ENCODE measurements at places on chromosomes 12 and 14.

DNA sequence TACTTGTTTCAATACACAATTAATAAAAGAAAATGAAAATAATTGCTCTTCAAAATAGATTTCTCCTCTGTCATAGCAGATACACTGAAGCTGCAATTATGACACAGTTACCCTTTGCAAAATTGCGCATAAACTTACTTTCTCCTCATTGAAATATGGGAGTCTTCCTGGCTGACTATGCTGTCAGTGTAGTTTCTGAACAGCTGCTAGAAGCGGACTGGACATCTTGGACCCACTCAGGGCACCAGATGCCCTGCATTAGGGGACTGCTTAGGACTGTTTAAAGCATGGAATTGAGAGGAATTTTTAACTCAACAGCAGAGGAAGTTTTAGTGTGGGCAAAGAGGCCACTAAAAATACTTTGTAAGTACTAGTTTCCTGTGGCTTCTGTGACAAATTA, 454.9 kb downstream of the ATP23 start:
- no peak for DNase-seq

GRCh38 chr14:79602045-79602444, 609.3 kb downstream of the DIO2 start:
- no peak for DNase-seq

GRCh38 chr14:90523961-90524875, 127.4 kb downstream of the CALM1 start:
- DNase-seq, result no peak

DNA sequence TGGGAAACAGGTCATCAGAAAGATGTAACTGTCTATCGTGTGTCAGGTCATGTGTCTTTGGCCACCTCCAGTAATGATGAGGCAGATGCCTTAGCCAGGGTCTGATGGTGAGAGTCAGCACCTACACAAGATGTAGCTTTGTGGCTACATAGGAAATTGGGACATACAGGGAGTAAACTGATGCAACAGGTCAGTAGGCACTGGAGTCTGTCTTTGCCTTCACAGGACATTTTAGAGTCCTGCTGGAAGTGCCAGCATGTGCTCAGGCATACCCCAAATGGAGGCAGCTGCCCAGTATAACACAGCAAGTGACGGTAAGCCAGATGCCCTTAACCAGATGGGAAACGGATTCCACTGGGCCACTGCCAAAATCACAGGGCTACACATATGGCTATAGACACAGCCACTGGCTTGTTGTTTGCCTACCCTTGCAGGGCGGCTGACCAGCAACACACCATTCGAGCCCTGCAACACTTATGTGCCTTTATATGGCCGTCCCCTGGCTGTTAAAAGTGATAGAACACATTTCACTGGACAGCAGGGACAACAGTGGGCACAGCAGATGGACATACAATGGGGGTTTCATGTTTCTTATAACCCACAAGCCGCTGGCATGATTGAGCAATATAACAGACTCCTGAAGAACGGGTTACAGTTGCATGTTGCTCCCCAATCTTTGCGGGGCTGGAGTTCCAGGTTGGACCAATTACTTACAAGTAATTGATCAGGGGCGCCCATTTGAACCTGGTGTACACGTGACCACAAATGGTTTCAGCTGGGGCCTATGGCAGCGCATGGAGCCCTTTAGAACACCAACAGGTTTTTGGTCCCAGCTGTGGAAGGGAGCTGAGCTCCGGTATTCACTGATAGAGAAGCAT, 12.9 kb upstream of the RNASE12 start:
- no peak for DNase-seq

DNA sequence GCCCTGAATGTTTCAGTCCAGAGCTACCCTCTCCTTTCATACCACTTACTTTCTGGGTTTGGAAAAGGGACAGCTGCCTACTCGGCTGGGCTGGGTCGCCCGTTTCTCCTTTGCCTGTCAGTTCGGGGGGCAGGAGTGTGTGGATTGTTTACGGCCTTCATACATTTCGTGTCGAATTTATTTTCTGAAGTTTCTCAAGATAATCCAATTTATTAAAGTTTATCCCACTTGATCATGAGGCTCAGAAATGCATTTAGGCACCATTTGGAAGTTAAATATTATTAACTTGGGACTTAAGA, 608 bp downstream of the ZNF410 start:
- DNase-seq, result no peak

DNA sequence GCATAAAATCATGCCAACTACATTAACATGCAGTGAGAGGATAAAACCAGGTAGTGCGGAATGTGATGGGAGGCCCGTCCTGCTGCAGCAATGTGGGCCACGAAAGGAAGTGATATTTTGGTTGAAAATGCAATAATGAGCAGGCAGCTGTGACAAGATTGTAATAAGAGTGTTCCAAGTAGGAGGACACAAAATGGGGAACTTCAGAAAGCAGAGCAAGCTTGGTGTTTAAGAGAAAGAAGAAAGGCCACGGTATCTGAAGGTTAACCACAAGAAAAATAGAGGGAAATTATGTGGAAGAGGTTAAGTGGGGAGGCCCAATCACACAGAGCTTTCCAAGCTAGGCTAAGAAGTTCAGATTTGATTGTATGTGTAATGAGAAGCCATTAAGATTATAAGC, 34.3 kb downstream of the OVCH1 start:
- DNase-seq, result no peak

DNA sequence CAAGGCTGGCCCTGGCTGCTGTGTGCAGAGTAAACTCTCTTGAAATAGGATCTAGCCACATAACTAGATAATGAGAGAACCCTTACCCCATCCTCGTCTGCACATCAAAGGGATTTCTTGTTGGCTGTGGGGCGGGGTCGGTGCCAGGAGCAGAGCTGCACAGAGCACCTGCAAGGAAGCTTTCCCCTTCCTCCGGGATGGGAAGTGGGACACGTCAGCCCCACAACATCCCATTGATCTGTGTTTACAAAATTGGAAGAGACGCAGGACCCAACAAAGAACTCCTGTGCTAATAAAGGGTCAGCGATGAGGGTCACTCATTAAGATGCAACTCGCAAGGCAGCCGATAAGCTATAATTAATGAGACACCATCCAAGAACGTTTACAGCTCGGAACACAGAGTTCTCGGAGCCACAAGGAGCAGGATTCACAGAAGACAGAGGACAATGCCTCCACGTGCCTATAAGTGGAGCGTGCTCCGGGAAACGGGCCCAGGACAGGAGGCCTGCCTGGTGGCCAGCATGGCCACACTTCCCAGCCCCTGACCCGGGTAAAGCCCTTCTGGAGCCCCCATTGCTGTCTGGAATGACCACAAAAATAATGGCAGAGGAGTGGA, 171.5 kb downstream of the SLC15A4 start:
- DNase-seq, result no peak

GRCh38 chr12:98402671-98403070, 112.7 kb upstream of the TMPO start:
- no peak for DNase-seq

GRCh38 chr12:104910196-104910840, 47.8 kb downstream of the SLC41A2 start:
- no peak for DNase-seq

DNA sequence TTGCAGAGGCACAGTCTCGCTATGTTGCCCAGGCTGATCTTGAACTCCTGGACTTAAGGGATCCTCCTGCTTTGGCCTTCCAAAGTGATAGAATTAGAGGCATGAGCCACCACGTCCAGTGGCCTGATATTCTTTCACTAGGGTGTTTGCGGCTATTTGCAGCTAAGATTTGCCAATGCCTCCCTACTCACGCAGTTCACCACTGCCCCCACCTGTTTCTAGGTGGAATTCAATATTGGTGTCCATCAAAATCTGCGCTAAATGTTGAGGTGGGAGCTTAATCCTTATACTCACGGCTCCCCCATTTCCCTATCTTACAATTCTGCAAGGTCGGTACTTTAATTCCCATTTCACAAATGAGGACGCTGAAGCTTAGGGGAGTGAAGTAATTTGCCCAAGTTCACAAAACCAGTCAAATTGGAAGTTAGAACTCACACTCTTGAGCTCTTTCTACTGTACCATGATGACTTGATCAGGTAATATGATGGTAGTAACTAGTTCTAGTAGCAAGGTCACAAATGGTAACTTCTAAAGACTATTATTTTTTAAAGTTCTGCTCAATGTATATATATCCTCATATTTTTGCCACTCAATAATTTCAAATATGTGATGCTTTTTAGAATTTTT, 22.1 kb upstream of the LRRC9 start:
- no peak for DNase-seq

GRCh38 chr14:94391281-94391975, 3.0 kb upstream of the SERPINA1 start:
- DNase-seq, result no peak

DNA sequence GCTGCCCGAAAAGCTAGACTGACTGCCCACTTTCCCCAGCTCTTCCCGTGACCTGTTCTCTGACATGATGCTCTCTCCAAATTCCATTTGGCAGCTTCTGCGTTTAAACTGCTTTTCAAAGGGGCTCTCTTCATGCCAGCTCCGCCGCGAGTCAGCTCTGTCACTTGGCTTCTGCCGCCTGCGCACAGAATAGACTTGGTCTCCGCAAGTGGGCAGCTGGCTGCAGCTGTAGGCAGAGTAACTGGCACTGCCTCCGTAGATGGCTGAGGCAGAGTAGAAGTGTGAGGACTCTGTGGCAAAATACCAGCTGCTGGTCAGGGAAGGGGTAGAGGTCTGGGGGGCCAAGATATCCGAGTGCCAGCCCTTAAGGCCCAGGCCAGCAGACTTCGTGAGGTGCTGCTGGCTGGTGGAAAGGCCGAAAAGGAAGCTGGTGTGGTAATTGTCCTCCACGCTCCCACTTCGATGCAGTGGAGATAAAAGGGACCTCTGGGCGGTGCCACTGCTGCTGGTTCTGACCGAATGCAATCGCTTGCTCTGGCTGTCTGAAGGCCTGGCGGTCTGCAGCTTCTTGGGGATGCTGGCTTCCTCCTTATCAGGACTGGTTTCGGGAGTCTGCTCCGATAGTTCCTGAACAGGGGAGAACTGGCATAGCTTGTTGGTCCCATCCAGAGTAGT, 85.7 kb downstream of the DUSP16 start:
- no peak for DNase-seq

GRCh38 chr12:111248236-111249017, 120.5 kb downstream of the PHETA1 start:
- DNase-seq, result no peak

DNA sequence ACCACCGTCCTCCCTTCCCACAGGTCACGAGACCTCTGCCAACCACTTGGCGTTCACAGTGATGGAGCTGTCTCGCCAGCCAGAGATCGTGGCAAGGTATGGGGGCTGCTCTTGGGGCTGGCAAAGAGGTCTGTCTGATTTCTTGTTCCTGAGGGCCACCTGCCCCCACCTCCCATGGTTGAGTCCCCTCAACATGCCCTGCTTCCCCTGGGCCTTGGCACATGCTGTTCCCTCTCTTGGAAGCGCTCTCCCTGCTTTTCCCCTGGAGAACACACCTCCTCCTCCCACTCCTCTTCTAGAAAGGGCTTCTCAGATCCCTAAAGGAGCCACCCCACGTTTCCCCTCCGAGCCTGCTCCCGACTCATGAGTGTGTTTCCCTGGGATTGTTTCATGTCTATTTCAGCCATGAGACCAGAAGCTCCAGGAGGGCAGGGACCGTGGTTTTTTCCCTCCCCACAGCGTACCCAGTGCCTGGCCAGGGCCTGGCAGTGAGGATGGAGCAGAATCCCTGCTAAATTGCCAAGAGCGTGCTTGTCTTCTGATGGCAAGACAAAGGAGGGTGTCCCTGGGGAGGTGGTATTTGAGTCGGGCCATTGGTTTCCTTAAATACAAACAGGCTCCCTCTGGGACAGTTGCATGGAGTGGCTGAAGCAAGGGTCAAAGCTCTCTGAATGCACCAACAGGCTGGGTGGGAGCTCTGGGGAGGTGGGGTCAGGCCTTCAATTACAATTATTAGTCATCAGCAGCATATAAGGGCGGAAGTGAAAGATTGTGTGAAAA, 34.1 kb downstream of the CYP46A1 start:
- no peak for DNase-seq

DNA sequence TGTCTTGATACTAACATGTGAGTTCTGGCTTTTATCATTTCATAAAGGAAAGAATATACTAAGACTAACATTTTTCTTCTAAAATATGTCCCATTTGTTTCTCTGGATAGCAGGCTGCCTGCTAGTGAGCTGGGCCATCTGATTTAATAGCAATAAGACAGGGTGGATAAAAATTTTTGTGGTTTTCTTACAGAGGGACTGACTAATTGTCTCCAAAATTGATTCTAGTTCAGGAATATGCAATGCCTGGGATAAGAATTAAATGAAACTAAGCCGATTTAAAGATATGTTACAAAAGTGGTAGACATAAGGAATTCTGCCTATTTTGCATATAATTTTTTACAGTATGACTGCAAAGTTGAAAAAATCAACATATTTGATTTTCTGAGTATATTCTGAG, 252.9 kb upstream of the NAV3 start:
- no peak for DNase-seq

DNA sequence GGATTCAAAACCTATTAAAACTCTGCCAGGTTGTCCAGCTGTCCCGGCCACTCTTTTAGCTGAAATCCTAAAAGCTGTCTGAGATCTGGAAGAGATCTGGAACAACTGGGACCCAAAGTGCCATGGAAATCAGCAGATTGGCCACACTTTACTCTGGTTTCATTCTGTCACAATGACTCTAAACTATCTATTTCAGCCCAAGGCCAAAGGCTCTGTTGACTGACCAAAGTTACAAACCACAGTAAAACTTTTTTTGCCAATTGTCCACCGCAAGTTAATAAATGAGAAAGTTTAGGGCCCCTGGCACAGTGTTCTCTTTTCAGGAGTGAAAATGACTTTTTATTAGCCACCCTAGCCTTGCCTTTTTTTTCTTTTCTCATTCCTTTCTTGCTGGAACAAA, 113.4 kb upstream of the CPM start:
- DNase-seq, result no peak

- DNase-seq, result no peak
Observed at GRCh38 chr14:105249182-105250007, 1.1 kb downstream of the BTBD6 start.

DNA sequence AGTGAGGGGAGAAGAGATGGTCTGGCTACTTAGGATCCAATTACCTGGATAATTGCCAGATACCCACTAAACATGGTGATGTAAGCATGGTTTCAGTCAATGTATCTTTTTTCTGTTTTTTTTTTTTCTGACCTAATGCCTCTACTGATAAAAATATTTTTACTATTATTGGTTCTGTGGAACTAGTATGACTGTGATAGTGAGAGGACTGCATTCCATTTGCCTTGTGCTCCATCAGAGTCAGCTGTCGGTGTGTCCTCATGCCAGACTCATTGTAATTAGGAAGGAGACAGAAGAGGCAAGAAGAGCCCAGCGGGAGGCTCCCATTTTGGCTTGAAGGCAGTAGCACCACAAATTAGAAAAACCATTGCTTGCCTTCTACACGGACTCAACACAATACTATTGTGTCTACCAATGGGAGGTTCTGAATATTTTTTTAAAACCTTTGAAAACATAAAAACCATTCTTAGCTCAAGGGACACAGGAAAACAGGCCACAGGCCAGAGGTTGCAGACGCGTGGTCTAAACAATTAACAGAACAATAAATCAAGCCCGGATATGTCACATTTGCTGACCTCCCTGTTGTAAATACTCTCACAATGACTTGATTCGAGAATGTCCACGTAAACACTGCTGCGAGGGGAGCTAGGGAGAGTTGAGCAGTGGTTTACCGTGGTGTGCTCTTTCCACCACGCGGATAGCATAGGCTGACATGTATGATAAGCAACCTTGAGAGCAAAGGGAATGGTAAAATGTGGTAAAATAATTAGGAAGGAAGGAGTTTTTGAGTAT, 13.5 kb upstream of the DCP1B start:
- no peak for DNase-seq
